ENCODE measurements at places on chromosomes 2 and 18.

DNA sequence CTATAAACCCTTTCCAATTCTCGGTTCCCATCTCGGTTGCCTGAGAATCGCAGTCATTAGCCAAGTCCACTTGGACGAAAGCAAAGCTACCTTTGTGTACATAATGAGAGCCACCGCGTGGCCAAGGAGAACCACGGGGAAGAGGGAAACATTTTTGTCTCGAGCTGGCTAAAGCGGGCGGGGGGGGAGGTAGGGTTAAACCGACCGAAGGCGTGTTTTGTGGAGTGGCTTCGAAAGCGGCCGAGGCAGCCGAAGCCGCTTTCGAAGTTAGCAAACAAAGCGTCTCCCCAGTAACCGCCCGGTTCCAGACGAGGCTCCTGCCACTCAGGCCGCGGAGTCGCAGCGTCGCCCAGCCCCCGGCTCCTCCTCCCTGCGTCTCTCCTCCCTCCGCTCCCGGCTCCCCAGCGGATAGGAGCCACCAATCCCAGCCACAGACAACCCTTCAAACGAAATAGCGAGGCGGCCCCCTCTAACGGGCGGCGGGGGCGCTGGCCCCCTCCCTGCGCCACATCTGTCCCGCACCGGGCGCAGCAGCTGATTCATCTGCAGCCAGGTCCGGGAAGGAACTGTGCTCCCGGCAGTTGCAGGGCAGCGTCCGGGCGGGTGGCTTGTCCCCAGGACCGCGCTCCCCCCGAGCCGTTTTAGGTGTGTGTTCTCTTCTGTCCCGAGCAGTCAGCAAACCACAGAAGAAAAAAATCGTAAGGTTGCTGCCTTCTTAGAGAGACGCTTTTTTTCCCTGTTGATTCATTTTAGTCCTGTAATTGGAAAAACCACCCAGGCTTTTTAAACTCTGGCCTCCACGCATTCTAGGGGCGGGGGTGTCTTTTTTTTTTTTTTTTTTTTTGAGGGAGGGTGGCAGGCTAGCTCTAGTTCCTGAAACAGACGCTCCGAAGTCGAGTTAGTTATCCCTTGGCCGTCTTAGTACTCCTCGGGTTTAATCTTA is 1.8 kb upstream of the TGIF1 start:
- peak; percentile 87 for DNase-seq

- DNase-seq: no peak
Observed at GRCh38 chr2:23656597-23656973, 270.3 kb downstream of the ATAD2B start.

DNA sequence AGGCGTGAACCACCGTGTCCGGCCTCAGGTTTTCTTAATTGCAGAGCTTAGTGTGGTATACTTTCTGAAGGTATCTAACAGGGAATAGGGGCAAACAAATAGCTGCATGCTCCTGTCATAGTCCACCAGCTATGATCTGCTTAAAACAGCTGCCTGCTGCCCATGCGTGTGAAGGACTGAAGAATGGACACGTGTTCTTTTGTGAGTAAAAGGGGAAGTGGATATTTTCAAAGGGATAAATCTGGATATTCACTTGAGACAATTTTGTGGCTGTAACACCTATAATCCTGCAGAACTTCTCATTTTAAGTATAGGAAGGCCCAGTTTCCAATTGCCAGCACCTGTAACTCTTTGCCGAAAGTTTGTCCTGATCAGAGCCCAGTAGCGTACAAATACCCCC is 44.7 kb downstream of the TRPM8 start:
- DNase-seq: no peak

GRCh38 chr2:180367815-180368214 is 360.7 kb upstream of the CWC22 start:
- DNase-seq: no peak

- DNase-seq: no peak
Observed at GRCh38 chr2:152518641-152519580, 183.9 kb downstream of the FMNL2 start.

GRCh38 chr2:26805241-26805676 is 19.4 kb downstream of the CENPA start:
- no peak for DNase-seq

- no peak for DNase-seq
Observed at GRCh38 chr2:106107509-106108131, 86.5 kb downstream of the UXS1 start.

DNA sequence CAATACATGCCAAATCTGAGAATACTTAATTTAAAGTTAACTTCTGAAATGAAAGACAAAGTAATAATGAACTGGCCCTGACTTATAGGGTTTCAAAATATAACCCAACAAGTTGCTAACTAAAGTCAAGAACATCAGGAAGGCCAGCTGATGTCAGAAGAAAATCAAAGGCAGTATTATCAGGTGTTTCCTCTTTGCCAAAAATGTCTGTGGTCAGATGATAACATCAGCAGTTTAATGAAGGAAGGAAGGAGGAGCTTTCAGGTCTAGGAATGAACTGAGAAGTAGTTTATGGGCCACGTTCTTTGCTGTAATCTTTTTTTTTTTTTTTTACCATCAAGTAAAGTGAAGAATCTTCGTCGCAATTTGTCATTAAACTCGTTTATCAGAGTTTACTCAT is 40.9 kb downstream of the CDH2 start:
- DNase-seq: no peak

- no peak for DNase-seq
Observed at GRCh38 chr2:133780997-133781513, 212.8 kb upstream of the NCKAP5 start.

DNA sequence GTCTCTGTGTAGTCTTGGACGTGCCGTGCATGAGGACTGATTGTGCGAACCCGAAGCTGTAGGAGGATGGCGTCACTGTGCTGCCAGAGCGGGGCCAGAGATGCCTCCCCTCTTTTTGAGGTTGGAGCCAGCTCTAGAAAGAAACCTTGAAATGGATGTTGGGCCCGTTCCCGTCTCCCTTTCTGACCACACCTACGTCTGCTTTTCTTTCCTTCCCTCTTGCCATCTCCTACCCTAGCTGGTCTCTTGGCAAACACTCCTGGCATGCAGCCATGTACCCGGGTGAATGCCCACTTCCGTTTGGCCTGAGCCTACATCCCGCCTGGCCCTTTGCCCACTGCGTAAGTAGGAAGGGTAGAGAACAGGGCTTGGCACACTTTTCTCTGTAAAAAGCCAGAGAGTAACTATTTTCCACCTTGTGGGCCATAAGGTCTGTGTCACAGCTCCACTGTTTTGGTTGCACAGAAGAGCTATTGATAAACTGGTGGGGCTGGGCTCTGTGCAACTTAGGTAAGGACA is 37.4 kb downstream of the SH3BP4 start:
- DNase-seq: no peak

DNA sequence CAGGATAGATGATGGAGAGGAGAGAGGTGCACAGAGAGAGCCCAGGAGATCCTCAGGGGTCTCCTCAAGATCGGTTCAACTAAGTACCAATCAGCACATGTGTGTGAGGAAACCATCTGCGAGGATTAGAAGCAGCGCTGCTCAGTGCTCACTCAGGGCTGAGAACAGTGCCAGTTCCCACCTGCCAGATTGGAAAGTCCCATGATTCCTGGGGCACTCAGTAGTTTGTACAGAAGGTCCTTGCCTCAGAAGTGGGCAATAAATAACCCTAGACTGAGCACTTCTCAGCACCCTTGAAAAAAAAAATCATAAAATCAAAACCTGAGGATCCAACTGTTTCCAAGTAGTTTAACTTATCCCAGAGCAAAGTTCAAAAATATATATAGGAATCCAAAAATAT is 53.8 kb downstream of the SEMA4F start:
- DNase-seq: no peak

DNA sequence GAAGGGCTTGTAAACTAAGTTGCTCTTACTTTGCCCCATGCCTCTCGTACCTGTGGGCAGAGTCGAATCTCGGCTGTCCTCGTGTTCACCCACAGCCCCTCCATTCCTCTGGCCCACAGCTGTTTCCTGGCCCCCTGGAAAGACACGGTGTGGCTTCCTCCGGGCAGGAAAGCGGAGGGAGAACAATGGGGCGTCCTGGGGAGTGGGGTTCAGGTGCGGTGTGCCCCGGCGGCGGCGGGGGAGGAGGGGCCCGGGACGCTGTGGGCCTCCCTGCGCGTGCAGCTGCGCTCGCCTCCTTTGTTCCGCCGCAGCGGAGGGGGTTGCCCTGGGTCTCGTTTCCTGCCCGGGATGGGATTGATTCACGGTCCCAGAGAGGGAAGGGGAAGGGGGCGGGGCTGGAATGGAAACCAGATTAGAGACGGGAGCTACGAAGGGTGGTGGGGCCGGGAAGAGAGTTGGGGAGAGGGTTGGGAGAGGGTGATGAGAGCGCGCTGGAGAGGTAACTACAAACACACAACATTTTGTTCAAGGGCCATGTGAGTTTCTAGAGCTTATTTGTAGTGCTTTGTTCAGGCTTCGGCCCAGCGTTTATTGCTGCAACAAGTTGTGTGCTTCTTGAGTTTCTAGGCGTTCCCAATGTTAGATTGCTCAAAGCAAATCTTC is 796 bp downstream of the MYO1B start:
- DNase-seq: peak; percentile 45

GRCh38 chr2:190860985-190861680 is 19.5 kb upstream of the GLS start:
- no peak for DNase-seq

DNA sequence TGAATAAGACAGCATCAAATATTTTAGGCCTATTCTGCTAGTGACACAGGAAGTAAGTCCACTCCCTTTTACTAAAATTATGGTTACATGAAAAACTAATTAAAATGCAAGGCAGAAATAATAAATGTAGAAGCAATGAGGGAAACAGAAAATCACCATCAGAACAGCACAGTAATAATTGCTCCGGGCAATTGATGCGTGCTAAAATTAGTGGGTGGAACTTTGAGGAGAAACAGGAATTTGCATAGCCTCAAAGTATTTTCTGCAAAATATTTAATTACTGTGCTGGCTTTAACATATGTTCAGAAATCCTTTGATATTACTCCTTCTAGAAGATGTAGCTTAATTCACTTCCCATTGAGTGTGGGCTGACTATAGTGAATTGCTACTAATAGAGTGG is 654.3 kb upstream of the RAB6C start:
- DNase-seq: no peak

Data from stimulated activated naive CD8-positive, alpha-beta T cell treated with anti-CD3 and anti-CD28 coated beads, Interleukin-15, amount 100 ng/mL, for 72 hours (primary cell).